Activated B cell treated with CpG ODN at 0.5 μM for 24 hours (primary cell): ENCODE measurements at places on chromosomes 12 and 14.

GRCh38 chr12:23356440-23356839, 593.0 kb downstream of the SOX5 start:
- no peaks in the 10 kb centered on the region for H3K36me3 ChIP-seq
- no peaks in the 10 kb centered on the region for H3K27me3 ChIP-seq
- H3K4me1 ChIP-seq: no peaks in the 10 kb centered on the region
- no peak overlapping the region for H3K4me3 ChIP-seq

- no peak overlapping the region for H3K27ac ChIP-seq
- DNase-seq: no peak
- H3K4me3 ChIP-seq: no peak overlapping the region
- no peaks in the 10 kb centered on the region for H3K27me3 ChIP-seq
- H3K36me3 ChIP-seq: no peaks in the 10 kb centered on the region
Measured at GRCh38 chr12:122001466-122002209, 20.0 kb upstream of the BCL7A start.

- DNase-seq: no peak
- H3K4me3 ChIP-seq: no peak overlapping the region
- H3K4me1 ChIP-seq: no peaks in the 10 kb centered on the region
- peaks cover 13% of the 10 kb centered on the region for H3K27me3 ChIP-seq
- no peak overlapping the region for H3K27ac ChIP-seq
- H3K36me3 ChIP-seq: no peaks in the 10 kb centered on the region
Measured at GRCh38 chr12:15772405-15773018, 16.7 kb downstream of the EPS8 start.

DNA sequence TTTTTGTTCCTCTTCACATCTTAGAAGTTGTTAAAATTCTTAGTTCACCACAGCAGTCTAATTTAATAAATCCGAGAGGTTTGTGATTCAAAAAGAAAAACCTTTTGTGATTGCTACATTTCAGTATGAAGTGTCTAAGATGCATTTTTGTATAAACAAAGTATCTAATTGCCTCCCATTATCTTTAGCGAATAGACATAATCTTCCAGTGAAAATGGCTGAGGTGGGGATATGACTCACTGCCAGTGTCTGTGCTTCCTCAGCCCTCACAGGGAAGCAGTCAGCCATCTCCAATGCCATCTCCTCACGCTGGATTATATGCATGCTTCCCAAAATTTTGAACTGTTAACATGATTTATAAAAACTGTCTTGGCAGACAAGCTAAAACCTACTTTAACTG, 7.6 kb downstream of the GCH1 start:
- H3K4me1 ChIP-seq: peaks cover 23% of the 10 kb centered on the region
- H3K36me3 ChIP-seq: no peaks in the 10 kb centered on the region
- peak overlapping the region; percentile 0 for H3K27ac ChIP-seq
- no peak overlapping the region for H3K4me3 ChIP-seq
- H3K27me3 ChIP-seq: no peaks in the 10 kb centered on the region
